Hematopoietic multipotent progenitor cell treated with erythropoietin and hydrocortisone succinate and interleukin-3 and kit ligand, for 8 days (in vitro differentiated cells): ENCODE measurements at places on chromosomes 4 and X.
A peak's percentile ranks its signal among the peaks of the same experiment; 100 is the strongest.

- DNase-seq, result peak; percentile 69
Measured at GRCh38 chrX:152926279-152926678, 28.4 kb downstream of the ZNF185 start.

DNA sequence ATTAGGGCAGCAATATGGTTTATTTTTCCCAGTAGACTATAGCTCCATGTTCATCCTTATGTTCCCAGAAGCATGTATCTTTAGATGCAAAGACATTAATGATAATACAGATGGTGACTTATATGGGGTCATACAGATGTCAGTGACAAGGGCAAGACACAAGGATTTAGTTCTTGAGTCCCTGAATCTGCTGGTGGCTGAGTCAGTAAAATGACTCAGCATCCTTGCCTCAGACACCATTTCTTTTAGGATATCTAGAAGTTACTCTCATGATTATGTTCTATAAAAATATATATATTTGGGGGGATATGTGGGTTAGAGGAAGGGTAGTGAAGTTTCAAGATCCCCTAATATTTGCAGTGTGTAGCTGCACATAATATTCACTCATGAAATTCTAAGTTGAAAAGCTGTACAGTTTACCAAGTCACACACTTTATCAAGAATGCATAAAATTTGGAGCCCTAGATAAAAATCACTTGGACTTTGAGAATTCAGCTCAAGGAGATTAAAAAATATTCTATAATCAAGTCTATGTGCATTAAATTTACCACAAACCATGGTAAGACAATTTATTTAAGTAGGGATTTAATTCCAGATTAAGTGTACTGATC lies 101.9 kb downstream of the LNX1 start:
- DNase-seq, result no peak

- peak; percentile 50 for DNase-seq
Measured at GRCh38 chrX:71253253-71254091, 468 bp downstream of the ZMYM3 start.

DNA sequence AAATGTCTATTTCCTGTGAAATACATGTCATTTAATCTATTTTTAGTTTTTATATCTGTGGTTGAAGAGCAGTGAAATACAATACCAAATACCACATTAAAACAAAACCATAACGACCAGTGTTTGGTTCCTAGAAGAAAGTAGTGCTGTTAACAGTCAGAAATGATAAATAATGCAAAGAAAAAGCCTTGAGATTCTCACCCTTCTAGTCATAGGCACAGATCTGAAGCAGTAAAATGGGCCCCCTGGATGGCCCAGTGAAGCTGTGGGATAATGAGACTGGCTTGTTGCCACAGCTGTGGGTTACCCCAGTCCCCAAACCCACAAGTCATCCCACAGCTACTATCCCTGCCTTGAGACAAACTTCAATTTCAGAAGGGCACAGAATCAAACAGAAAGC lies 137.3 kb upstream of the RPL34 start:
- peak; percentile 31 for DNase-seq

DNA sequence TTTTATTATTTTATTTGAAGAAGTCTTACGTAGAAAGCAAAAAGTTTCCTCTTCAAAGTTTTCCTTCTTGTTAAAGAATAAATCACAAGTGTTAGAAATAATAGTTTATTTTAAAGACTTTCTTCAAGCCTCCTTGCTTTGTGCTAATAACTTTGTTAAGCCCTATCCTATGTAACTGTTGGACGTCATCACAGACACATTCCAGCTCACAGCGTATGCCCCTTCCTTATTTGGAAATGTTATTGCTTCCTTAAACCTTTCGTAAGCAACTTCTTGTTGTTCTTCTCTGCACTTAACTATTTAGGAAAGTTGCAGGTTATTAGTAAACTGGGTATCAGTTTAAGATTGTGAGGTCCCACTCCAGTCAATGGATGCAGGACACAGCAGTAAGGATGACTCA lies 7.6 kb upstream of the SRD5A3 start:
- DNase-seq, result no peak

DNA sequence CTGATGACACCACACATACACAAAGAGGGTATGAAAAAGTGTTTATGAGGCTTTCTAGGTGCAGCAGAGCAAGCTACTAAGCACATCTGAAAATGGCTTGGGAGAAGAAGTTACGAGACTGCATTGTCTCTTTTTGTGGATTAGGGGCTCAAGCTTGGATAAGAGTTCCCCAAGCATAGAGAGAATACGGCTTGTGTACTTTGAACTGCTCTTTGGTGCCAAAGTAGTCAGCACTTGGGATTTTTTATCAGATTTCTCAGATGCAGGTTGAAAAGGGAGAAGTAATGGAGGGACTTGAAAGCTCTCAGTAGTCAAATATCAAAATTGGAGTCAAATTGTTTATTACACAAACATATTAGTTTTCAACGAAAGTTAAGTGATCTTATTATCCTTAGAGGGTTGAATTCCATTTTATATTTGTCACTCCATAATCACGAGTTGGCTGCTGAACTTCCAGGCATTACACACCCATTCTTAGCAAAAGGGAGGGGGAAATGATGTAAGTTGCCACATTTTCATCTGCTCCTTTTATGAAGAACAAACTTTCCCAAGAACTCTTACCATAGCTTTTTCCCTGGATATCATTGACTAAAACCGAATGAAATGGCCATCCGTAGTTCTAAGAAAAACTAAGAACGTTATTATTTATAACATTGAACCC lies 1904.9 kb downstream of the PCDH7 start:
- no peak for DNase-seq

DNA sequence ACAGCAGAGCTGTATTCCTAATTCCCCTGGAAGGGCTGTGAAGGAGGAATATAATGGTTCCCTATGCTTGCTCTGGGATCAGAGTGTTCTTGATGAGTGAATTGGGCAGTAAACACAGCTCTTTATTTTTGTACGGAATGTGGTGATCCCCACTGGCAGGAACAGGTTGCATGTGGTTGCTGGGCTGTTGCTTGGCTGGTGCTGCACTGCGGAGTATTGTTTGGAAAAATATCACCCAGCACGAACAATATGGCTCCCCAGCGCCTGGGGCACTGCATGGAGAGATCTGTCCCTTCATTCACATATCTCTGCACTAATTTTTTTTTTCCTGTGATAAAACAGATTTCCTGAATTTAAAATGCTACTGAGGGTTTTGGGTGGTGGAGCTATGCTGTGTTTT lies 119.7 kb downstream of the MGST2 start:
- DNase-seq, result no peak

DNA sequence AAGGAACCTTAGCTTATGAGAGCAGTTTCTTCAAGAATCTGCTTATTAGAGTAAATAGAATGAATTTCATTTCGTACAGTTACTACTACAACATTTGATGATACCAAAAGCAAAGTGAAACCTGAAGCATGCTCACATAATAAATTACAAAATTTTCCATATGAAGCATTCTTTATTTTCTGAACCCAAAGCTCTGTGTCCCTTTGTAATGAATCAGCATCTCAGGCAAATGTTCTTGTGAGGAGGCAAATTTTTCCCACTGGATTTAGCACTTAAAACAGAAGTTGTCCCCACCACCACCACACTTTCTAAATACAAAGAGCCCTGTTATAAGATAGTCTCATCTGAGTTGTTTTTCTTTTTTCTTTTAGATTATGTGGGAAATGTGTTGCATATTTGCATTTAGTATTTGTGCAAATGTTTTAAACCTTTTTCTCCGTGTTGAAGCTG lies 70.7 kb upstream of the NFKB1 start:
- peak; percentile 41 for DNase-seq

DNA sequence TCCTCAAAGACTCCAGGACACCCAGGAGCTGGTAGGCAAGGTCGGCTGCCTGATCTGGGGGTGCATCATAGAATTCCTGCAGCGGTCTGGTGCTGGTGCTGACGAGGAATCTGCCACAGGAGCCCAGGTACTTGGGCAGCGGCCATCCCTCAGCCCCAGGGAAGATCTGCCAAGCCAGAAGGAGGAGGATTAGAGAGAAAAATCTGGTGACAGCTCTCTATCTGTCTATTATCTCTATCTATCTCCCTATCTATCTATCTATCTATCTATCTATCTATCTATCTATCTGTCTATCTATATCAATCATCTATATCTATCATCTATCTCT lies 46.7 kb downstream of the DIPK2B start:
- no peak for DNase-seq

DNA sequence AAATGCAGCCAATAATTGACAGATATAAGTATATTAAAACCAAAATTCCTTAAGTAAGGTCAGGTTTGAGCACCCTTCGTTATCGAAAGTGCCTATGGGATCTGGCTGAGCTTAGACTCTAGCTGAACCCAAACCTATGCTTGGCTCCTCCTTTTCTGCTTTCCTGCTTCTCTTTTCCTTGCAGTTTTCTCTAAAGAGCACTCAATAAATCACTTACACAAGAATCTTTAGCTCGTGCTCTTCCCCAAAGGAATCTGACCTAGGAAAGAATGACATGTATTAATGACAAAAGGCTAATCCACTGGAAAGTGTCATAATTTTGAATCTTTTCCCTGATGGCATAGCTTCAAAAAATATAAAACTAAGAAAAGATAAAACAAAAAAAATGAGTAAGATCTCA lies 282.7 kb downstream of the DKK2 start:
- no peak for DNase-seq

DNA sequence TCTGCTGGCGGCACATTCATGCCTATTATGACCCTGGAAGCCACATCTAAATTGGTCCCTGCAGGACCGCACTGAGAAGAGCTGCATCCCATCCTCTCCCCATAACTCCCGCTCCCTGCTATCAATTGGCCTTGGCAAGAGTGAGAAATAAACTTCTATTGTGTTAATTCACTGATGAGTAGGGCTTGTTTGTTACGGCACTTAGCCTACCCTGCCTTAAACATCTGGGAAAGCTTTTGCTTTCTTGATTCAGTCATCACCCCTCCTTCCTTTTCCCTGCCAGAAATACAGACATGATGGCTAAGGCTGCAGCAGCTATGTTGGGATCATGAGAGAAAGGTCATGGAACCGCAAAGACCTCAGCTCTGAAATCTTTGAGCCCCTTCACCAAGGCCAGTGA lies 36.5 kb downstream of the SUPT20HL2 start:
- no peak for DNase-seq

GRCh38 chr4:84985952-84986351 lies 19.5 kb upstream of the WDFY3 start:
- no peak for DNase-seq

DNA sequence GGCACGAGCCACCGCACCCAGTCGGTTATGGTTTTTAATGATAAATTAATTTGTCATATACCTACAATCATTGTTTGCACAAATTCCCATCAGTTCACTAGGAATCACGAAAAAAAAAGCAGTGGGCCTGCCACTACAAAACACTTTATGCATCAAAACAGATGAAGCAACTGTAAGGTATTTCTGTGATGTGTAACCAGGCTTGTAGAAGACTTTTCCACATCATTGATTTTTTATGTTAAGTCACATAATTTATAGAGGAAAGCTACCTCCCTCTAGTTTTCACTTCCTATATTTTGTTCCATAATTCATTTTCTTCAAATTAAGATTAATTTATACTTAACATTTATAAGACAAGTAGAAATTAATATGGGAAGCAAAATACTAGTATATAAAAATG lies 6.7 kb upstream of the FAM200B start:
- no peak for DNase-seq

GRCh38 chr4:26891867-26892266 lies 31.2 kb downstream of the STIM2 start:
- DNase-seq, result no peak

GRCh38 chr4:138677212-138677611 lies 338.4 kb upstream of the NOCT start:
- DNase-seq, result no peak

GRCh38 chr4:10063544-10064300 lies 42.4 kb upstream of the SLC2A9 start:
- peak; percentile 29 for DNase-seq

DNA sequence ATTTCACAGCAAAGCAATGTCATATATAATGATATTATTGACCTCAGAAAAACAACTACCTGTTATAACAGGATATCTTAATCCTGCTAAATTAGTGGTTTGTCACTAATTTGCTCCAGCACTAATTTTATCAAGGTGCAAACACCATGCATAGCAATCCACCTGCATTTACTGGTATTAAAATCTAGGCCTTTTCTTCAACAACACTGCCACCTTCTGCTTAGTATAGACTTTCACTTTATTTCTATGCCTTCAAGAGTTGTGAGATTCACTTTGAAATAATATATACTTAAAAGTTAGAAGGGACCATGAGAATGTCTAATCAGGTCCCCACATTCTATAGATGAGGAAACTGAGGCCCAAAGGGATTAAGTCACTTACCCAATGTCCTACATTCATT lies 82.1 kb upstream of the IQCM start:
- DNase-seq, result no peak

DNA sequence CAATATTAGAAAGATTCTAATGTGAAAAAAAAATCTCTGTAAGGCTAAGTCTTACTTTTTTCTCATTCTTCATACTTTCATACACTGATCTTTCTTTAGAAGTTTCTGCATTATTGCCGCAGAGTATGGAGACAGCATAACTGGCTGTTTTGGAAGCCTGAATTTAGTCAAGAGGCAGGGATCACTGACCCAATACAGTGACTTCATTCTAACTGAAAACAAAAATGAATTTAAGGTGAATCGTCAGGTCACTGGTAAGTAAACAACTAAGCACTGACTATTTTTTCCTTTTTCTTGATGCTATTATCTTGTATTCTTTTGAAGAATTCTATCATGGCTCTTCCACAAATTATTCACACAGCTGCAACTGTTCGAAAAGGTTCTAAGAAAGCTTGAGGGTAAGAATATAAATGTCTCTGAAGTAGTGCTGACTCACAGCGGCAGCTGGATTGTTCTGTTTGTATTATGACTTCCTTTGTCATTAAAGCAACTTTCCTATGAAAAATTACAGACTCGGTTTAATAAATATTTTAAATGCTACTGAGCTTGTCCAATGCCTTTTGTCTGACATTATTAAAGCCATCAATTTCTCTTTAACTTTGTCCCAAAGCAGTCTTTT lies 609.3 kb downstream of the FSTL5 start:
- no peak for DNase-seq

- peak; percentile 74 for DNase-seq
Measured at GRCh38 chrX:15349046-15349445, 13.7 kb upstream of the PIGA start.

DNA sequence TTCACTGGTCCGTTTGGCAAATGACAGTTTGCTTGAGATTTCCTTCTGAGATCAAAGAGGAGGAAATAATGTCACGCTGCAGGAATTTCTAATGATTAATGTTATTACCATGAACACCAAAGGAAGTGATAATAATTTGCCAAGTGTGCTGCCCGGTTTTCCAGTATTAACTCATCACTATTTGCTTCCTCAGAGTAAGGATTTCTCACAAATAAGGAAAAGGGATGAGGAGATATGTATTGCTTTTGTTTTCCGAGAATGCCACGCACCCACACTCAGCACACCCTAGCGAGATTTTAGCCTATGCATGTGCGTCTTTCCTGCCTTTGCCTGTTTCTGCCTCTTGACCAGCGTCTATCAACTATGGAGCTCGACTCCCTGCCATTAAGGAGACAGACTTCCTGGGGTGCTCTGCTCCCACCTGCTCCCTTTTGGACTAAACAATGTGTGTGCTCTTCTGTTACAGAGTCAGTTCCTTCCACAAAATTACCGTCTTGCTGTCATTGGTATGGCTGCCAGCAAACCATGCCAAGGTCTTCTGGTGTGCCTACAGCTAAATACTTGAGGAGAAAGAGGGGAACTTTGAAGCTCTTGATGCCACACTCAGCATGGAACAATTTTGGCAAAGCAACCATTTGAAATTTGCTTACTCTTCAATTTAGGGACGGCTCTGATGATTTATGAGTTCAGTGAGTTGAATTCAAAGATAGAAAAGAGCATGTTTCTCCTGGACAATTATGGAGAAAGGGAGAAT lies 393.1 kb upstream of the ZFP42 start:
- no peak for DNase-seq
